Cortex of kidney (tissue), 1 donor: ENCODE measurements at places on chromosomes 16 and 17.

DNA sequence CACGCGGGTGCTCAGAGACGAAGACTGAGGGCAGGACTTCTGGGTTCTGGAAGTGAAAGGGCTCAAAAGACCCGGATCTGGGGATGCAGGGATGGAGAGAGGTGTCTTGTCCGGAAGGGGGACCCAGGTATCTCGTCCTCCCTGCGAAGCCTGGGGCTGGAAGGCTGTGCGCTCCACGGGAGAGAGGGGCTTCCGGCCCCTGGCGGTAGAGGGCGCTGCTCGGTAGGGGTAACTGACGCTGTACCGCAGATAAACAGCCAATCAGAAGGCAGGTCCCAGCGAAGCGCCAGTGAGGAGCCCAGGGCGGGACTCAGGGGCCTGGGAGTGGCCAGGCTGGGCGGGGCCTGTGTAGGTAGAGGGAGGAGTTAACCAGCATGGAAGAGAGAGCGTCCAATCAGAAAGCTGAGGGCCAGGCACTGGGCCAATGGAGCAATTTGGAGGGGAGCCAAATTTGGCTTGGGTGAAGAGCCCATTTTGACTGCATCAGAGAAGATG lies 804 bp downstream of the TGFB1I1 start:
- DNase-seq, result no peak

- no peak for DNase-seq
Observed at GRCh38 chr17:76678330-76678729, 32.4 kb downstream of the MXRA7 start.

GRCh38 chr17:7849751-7850504 lies 4.9 kb upstream of the TMEM88 start:
- DNase-seq, result no peak

DNA sequence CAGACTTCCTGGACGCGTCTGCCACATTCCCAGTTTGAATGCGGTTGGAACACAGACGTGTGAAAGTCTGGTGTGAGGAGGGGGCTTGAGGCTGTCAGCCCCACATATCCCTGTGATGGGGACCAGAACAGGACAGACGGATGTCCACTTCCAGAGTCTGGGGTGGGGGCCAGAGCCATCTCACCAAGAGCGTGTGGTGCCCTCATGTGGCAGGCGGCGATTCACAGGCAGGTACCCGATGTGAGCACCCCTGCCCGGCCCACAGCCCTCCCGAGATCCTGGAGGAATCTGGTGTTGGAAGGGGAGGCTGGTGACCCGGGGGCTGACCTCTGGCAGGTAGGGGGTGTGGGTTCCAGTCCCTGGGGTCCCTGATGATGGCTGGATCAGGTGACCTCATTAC lies 51.5 kb downstream of the ENGASE start:
- no peak for DNase-seq
